ENCODE measurements at places on chromosomes 1 and 21.

DNA sequence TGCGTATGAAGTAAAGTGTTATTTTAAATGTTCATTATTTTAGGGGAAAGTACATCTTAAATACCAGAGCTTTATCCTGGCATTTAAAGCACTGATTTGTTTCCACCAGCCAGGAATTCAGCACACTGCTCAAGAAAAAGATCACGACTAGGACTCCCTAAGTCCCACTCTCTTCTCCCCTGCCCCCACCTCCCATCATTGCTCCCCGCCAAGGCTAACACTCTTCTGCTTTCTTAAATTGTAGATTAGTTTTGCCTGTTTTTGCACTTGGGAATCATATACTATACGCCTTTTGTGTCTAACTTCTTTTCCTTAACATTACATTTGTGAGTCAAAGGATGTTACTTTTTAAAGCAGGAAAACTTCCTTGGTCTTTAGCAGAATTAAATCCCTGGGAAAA, 37.5 kb upstream of the C1orf105 start:
- DNase-seq = no peak

DNA sequence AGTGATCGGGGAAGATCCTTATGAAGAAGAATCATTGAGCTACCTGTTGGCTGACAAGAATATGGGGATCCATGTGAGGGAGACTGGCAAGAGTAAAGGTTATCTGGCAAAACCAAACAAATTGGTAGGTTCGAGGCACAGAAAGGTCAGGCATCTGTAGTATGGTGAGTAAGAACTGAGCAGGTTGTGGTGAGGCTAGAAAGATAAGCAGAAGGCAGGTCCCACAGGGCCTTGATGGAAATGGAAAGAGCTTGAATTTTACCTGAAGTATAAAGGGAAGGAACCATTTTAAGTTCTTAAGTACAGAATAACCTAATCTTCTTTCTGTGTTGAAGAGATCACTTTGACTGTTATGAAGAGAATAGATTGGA, 11.1 kb downstream of the PTPRC start:
- DNase-seq = no peak

DNA sequence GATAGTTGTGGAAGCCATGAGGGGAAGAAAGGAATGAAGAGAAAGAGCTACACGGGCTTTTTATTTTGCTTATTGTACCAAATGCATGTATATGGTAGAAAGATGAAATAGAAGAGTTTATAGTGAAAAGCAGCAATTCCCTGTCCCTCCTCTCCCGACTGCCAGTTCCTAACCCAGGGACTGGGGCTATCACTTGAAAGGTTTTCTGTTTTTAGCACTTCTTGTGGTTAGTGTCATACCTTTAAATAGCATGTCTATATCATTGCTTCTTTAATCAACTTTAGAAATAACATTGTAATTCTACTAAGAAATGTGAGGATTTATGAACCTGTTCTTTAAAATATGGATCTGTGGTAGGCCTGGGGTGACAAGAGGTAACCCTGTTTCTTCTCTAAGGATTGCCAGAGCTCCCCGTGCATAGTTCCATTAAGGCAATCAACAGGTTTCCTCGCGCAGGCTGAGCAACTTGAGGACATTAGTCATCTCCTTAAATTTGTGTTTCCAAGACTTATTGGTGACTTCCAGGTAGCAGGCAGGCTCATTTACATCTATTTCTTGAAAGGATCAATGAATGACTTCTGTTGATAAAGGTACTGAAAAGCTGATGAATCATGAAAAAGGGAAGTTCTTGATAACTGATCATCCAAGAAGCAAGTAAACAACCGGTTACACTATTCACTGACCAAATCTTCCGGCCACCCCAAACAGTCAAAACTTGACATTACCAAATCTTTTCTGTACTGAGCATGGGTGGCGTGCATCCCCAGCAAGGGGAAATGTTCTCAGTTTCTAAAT, 37.8 kb upstream of the S1PR1 start:
- DNase-seq = no peak

- DNase-seq = no peak
Measured at GRCh38 chr1:241521718-241522117, 2.2 kb upstream of the FH start.

DNA sequence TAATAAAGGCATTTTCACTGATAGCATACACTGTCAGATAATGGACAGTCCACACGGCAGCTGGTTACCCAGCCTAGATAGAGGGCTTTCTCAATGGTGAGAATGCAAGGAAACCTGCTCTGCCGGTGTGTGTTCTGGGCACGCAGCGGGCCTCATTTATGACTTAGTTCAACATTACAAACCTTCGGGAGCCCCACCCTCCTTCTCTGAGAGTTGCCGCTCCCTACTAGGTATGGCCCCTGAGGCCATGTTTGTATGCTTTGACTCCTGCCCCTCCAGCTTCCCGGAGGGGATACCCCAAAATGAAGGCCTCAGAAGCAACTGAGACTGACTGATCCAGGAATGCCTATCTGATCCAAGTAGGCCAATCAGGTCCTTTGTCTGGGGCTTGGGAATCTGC, 17.2 kb upstream of the FABP3 start:
- no peak for DNase-seq
